H1 (cell line): ENCODE measurements at places on chromosomes 13 and 19. TPM values are rescaled to one million over a fixed set of nuclear protein-coding genes. Genes with fewer than 3 reads are reported as not detected.

Gene ZNF85
- polyA plus RNA-seq: 6.1 and 7.6 TPM in 2 replicates

Gene GPX4
- polyA plus RNA-seq: 693 and 947 TPM in 2 replicates

Gene ZNF486
- 6.3 and 10.7 TPM in 2 replicates for polyA plus RNA-seq

Gene CYP4F11
- polyA plus RNA-seq: not detected in 2 replicates

Gene RNF113B
- polyA plus RNA-seq: not detected in 2 replicates

Gene ZNF583
- 0.24 and 0.48 TPM in 2 replicates for polyA plus RNA-seq

Gene MUC16
- 0.60 and 0.72 TPM in 2 replicates for polyA plus RNA-seq

Gene OR7A5
- polyA plus RNA-seq: not detected in 2 replicates

Gene LPAR2
- polyA plus RNA-seq: 70.2 and 121 TPM in 2 replicates

Gene UBE2L5
- polyA plus RNA-seq: not detected in 2 replicates

Gene HOMER3
- 41.6 and 53.5 TPM in 2 replicates for polyA plus RNA-seq

Gene C19orf67
- 0.12 and 0.25 TPM in 2 replicates for polyA plus RNA-seq

Gene TNNI3
- 56.0 and 67.9 TPM in 2 replicates for polyA plus RNA-seq

Gene ZNF99
- polyA plus RNA-seq: not detected in 2 replicates

Gene MBD3L2
- not detected in 2 replicates for polyA plus RNA-seq

Gene SHISA7
- 0.76 and 1.1 TPM in 2 replicates for polyA plus RNA-seq

Gene TTYH1
- polyA plus RNA-seq: 46.5 and 92.1 TPM in 2 replicates

Gene IFNL3
- polyA plus RNA-seq: 0.11 TPM in 1 of 2 replicates, not detected in the other

Gene ARRDC2
- 5.4 and 5.8 TPM in 2 replicates for polyA plus RNA-seq

Gene TICAM1
- polyA plus RNA-seq: 0.41 and 0.57 TPM in 2 replicates

Gene IL4I1
- 0.30 and 0.41 TPM in 2 replicates for polyA plus RNA-seq

Gene SPACA4
- polyA plus RNA-seq: not detected in 2 replicates

Gene NDUFA7
- 285 and 286 TPM in 2 replicates for polyA plus RNA-seq

Gene FPR2
- 0.05 and 0.17 TPM in 2 replicates for polyA plus RNA-seq

Gene NOSIP
- 192 and 254 TPM in 2 replicates for polyA plus RNA-seq

Gene TYROBP
- polyA plus RNA-seq: 0.18 and 0.19 TPM in 2 replicates

Gene SIRT2
- 10.0 and 11.8 TPM in 2 replicates for polyA plus RNA-seq

Gene KIR3DL1
- not detected in 2 replicates for polyA plus RNA-seq

Gene CYP2A6
- polyA plus RNA-seq: 0.33 and 0.46 TPM in 2 replicates

Gene POU2F2
- polyA plus RNA-seq: 5.0 and 7.3 TPM in 2 replicates

Gene TMEM59L
- polyA plus RNA-seq: 4.0 and 10.4 TPM in 2 replicates

Gene MYDGF
- polyA plus RNA-seq: 40.6 and 81.0 TPM in 2 replicates

Gene OR7D2
- polyA plus RNA-seq: 0.02 and 0.06 TPM in 2 replicates

Gene SERP2
- 2.1 and 2.3 TPM in 2 replicates for polyA plus RNA-seq

Gene FCER2
- 0.67 TPM in 2 replicates for polyA plus RNA-seq

Gene HSH2D
- 1.6 and 2.2 TPM in 2 replicates for polyA plus RNA-seq

Gene MAP4K1
- polyA plus RNA-seq: 9.0 and 22.0 TPM in 2 replicates

Gene ZNF681
- 0.86 and 1.1 TPM in 2 replicates for polyA plus RNA-seq

Gene PRSS57
- 0.09 TPM in 1 of 2 replicates, not detected in the other for polyA plus RNA-seq

Gene NRTN
- polyA plus RNA-seq: 3.9 and 5.9 TPM in 2 replicates

Gene AKAP8L
- 75.1 and 149 TPM in 2 replicates for polyA plus RNA-seq

Gene SYNGR4
- polyA plus RNA-seq: 0.27 and 0.41 TPM in 2 replicates

Gene ZNF563
- 0.66 and 0.91 TPM in 2 replicates for polyA plus RNA-seq

Gene CD79A
- polyA plus RNA-seq: 0.77 and 0.83 TPM in 2 replicates

Gene RFPL4AL1
- not detected in 2 replicates for polyA plus RNA-seq

Gene SHISA2
- polyA plus RNA-seq: 8.6 and 10.2 TPM in 2 replicates

Gene ZNF331
- polyA plus RNA-seq: 30.0 and 43.7 TPM in 2 replicates

Gene SIGLECL1
- polyA plus RNA-seq: not detected in 2 replicates

Gene C19orf18
- polyA plus RNA-seq: 0.08 and 0.12 TPM in 2 replicates

Gene TEAD2
- polyA plus RNA-seq: 87.6 and 110 TPM in 2 replicates

Gene LRP3
- 30.3 and 40.2 TPM in 2 replicates for polyA plus RNA-seq

Gene ERICH4
- polyA plus RNA-seq: not detected in 2 replicates

Gene KLK15
- not detected in 2 replicates for polyA plus RNA-seq
